ENCODE measurements at places on chromosomes 7 and 10. TPM values are rescaled to one million over a fixed set of nuclear protein-coding genes. Genes with fewer than 3 reads are reported as not detected.

DNA sequence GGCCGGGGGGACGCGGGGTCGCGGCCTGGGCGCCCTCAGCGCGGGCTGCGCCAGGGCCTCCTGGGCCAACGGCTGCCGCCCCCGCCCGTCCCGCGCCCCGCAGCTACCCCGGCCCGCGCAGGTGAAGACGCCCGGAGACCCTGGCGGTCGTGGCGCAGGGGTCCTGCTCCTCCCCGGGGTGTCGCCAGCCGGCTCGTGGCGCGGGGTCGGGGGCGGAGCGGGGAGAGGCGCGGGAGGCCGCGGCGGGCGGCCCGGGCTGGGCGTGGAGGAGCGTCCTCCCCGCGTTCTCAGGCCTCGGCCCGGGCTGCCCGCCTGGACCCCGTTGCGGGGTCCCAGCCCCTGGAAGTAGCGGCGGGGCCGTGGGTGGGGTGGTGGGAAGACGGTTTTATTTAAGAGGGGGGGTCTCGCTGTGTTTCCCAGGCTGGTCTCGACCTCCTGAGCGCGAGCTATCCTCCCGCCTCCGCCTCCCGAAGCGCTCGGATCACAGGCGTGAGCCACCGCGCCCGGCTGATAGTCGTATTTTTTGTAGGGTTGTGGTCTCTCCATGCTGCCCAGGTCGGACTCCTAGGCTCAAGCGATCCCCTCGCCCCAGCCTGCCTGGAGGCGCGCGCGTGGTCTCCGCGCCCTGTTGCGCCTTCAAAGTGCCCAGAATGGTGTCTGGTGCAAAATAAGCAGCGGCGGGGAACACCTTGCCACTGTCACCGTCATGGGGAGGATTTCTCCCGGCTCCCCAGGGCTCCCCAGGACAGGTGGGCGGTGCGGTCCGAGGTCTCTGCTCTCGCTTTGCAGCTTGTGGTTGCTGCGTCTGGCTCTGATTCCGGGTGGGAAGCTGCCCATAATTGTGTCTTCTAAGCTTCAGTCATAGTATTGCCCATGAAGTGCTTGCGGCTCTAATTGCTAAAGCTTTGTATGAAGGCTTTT is 15.3 kb upstream of the SUN1 start:
- no peak for DNase-seq
- peaks cover 71% of the 10 kb centered on the region for H3K4me1 ChIP-seq
- no peaks in the 10 kb centered on the region for H3K27me3 ChIP-seq
- H3K27ac ChIP-seq: peak overlapping the region; percentile 93

GRCh38 chr7:3559278-3559677 is 258.2 kb downstream of the SDK1 start:
- no peak overlapping the region for H3K4me3 ChIP-seq
- H3K36me3 ChIP-seq: no peaks in the 10 kb centered on the region
- peaks cover 21% of the 10 kb centered on the region for H3K4me1 ChIP-seq
- peak; percentile 75 for DNase-seq

- H3K4me1 ChIP-seq: no peaks in the 10 kb centered on the region
- H3K4me3 ChIP-seq: no peak overlapping the region
- peak overlapping the region; percentile 63 for H3K27ac ChIP-seq
- H3K36me3 ChIP-seq: no peaks in the 10 kb centered on the region
- DNase-seq: no peak
- no peaks in the 10 kb centered on the region for H3K27me3 ChIP-seq
Observed at GRCh38 chr10:11058965-11059364, 41.3 kb downstream of the CELF2 start.

- no peaks in the 10 kb centered on the region for H3K36me3 ChIP-seq
- H3K4me1 ChIP-seq: peaks cover 12% of the 10 kb centered on the region
- peak overlapping the region; percentile 39 for H3K4me3 ChIP-seq
- H3K27ac ChIP-seq: peak overlapping the region; percentile 58
Observed at GRCh38 chr10:44878706-44879530, 32.2 kb upstream of the TMEM72 start.

- H3K4me3 ChIP-seq: no peak overlapping the region
- no peaks in the 10 kb centered on the region for H3K27me3 ChIP-seq
- DNase-seq: peak; percentile 44
- H3K4me1 ChIP-seq: peaks cover 21% of the 10 kb centered on the region
- H3K36me3 ChIP-seq: no peaks in the 10 kb centered on the region
Observed at GRCh38 chr10:3874990-3875841, 90.2 kb upstream of the KLF6 start.

- DNase-seq: no peak
- peak overlapping the region; percentile 85 for H3K27ac ChIP-seq
- H3K4me3 ChIP-seq: no peak overlapping the region
- H3K4me1 ChIP-seq: peaks cover 60% of the 10 kb centered on the region
Observed at GRCh38 chr10:62082271-62082656, 180.8 kb downstream of the ARID5B start.

DNA sequence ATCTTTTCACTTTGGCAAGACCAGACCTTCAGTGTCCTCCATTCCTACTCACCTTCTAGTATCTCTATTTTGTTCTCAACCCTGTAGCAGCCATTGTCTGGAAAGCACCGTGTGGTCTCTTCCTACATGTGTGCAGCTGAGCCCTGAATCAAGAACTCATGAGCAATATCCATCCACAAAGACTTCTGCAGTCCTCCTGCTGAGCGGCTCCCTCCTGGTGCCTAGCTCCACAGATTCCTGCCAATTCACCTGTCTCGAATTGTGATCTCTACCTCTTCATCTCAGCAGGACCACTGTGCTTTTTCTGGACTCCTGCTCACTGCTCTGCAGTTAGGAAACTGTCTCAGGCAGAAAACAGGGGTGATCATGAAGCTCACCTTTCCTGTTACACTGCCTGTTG is 118.8 kb downstream of the RELN start:
- no peaks in the 10 kb centered on the region for H3K27me3 ChIP-seq
- no peak for DNase-seq
- H3K4me1 ChIP-seq: no peaks in the 10 kb centered on the region
- H3K4me3 ChIP-seq: no peak overlapping the region
- H3K36me3 ChIP-seq: no peaks in the 10 kb centered on the region

- H3K36me3 ChIP-seq: no peaks in the 10 kb centered on the region
- no peaks in the 10 kb centered on the region for H3K27me3 ChIP-seq
- H3K4me1 ChIP-seq: no peaks in the 10 kb centered on the region
- no peak overlapping the region for H3K4me3 ChIP-seq
- DNase-seq: no peak
Observed at GRCh38 chr10:49620286-49620810, 6.5 kb downstream of the CHAT start.

DNA sequence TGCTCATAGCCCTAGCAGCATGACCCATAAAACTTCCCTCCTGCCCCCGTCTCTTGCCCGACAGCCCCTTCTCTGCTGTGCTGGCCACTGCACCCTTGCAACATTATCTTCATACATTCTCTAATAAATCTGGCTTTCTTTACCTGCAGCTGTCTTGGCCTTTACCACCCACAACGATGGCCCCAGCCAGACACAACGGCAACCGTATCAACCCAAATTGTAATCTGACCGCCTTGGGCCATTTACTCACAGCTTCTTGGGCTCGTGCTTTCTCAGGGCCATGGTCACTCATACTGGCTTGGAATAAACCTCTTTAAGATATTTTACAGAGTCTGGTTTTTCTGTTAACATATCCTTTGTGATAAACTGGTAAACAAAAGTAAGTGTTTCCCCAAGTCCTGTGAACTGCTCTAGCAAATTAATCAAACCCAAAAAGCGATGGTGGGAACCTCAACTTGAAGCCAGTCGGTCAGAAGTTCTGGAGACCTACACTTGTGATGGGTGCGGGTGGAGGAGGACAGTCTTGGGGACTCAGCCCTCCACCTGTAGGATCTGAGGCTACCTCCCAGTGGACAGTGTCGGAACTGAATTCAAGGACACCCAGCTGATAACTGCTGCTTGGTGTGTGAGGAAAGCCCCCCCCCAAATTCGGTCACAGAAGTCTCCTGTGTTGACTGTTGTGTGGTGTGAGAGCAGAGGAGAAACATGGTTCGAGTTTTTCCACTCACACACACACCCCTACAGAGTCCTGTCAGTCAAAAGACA is 87.6 kb upstream of the ATP6V0A4 start:
- no peak for DNase-seq
- no peaks in the 10 kb centered on the region for H3K36me3 ChIP-seq
- no peaks in the 10 kb centered on the region for H3K4me1 ChIP-seq
- no peaks in the 10 kb centered on the region for H3K27me3 ChIP-seq

The GPR15LG gene
- total RNA-seq: not detected

The PLPP4 gene
- not detected for total RNA-seq

The FRMD4A gene
- 60.1 TPM for total RNA-seq

The PTPRZ1 gene
- 26.4 TPM for total RNA-seq
